MCF 10A (cell line): ENCODE measurements at places on chromosomes 13 and 19. TPM values are rescaled to one million over a fixed set of nuclear protein-coding genes. Genes with fewer than 3 reads are reported as not detected.

C5AR1 gene
- total RNA-seq, result 1.9 and 4.7 TPM in 2 replicates

TNFSF13B gene
- total RNA-seq, result 2.5 and 3.3 TPM in 2 replicates

- no peaks in the 10 kb centered on the region for H3K36me3 ChIP-seq
- no peak overlapping the region for H3K4me3 ChIP-seq
- H3K4me1 ChIP-seq, result peaks cover 6% of the 10 kb centered on the region
- H3K27me3 ChIP-seq, result no peaks in the 10 kb centered on the region
- peak; percentile 92 for DNase-seq
Measured at GRCh38 chr13:45674908-45675307, 27.2 kb upstream of the CBY2 start.

- no peak overlapping the region for H3K27ac ChIP-seq
- H3K4me3 ChIP-seq, result no peak overlapping the region
- no peaks in the 10 kb centered on the region for H3K27me3 ChIP-seq
- H3K4me1 ChIP-seq, result no peaks in the 10 kb centered on the region
Measured at GRCh38 chr13:24247016-24247415, 62.4 kb upstream of the C1QTNF9 start.

LYPD5 gene
- 0.21 and 0.47 TPM in 2 replicates for total RNA-seq

DNA sequence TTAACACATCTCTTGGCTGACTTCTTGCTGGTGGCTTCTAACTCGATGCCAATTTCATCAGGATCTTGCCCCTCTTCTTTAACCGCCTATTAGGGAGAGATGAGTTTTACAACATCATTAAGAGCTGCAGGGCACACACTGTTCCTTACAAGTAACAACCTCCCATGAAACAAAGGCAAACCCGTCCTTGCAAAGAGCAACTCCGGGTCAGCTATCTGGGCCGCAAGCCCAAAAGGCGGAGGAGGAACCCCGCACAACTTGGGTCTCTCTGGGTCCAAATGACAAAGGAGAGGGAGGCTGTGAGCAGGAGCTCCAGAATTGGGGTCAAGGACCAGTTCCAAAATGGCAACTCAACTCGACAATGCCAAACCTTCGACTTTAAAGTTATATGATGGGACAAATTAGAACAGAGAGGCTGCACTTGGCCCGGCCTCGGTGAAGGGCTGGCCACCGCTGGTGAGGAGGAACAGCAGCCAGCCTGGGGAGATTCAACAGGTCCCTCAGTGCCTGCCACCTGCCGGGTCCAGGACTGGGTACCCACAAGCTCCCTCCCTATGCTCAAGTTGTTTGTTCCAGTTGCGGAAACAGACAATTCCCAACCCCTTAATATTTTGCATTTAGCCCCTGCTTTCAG is 1.1 kb downstream of the SAFB2 start:
- peak overlapping the region; percentile 100 for H3K27ac ChIP-seq
- H3K27me3 ChIP-seq, result no peaks in the 10 kb centered on the region
- H3K4me1 ChIP-seq, result peaks cover 36% of the 10 kb centered on the region
- no peak for DNase-seq
- H3K36me3 ChIP-seq, result peaks cover 80% of the 10 kb centered on the region

LILRB5 gene
- total RNA-seq, result not detected in 2 replicates

GRCh38 chr19:18832306-18833140 is 764 bp downstream of the UPF1 start:
- no peaks in the 10 kb centered on the region for H3K27me3 ChIP-seq
- peak overlapping the region; percentile 94 for H3K4me3 ChIP-seq
- DNase-seq, result peak; percentile 44
- H3K36me3 ChIP-seq, result peaks cover 31% of the 10 kb centered on the region
- peaks cover 26% of the 10 kb centered on the region for H3K4me1 ChIP-seq

ZNF177 gene
- 0.79 and 3.0 TPM in 2 replicates for total RNA-seq

PRSS57 gene
- total RNA-seq, result not detected in 2 replicates

- no peak overlapping the region for H3K4me3 ChIP-seq
- H3K36me3 ChIP-seq, result no peaks in the 10 kb centered on the region
- H3K4me1 ChIP-seq, result no peaks in the 10 kb centered on the region
- no peak overlapping the region for H3K27ac ChIP-seq
- H3K27me3 ChIP-seq, result no peaks in the 10 kb centered on the region
- no peak for DNase-seq
Measured at GRCh38 chr19:31546205-31546960, 197.1 kb upstream of the TSHZ3 start.

- no peak overlapping the region for H3K27ac ChIP-seq
- H3K4me3 ChIP-seq, result no peak overlapping the region
- H3K36me3 ChIP-seq, result peaks cover 7% of the 10 kb centered on the region
- DNase-seq, result peak; percentile 51
Measured at GRCh38 chr13:109868578-109869311, 82.4 kb upstream of the IRS2 start.

DNA sequence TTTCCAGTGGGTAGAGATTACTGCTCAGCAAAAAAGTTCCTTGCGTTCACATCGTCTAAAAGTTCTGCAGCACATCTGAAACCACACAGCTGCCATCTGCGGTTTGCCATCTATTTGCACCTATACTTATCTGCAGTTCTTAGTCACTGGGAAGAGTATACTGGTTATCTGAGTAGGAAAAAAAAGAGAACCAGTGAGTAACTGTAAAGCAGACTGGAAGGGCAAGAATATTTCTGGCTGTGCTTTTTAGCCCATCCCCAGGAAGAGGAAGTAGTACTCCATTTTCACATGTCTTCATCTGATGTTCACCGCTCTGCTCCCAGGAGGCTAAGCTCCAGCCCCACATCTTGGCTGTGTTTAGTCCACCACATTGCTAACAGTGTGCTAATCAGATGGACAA is 35.6 kb downstream of the EFNB2 start:
- no peaks in the 10 kb centered on the region for H3K27me3 ChIP-seq
- H3K4me3 ChIP-seq, result no peak overlapping the region
- peaks cover 25% of the 10 kb centered on the region for H3K36me3 ChIP-seq
- H3K27ac ChIP-seq, result peak overlapping the region; percentile 79

RCBTB1 gene
- total RNA-seq, result 16.8 and 17.9 TPM in 2 replicates

GRCh38 chr19:6890938-6891337 is 3.6 kb downstream of the ADGRE1 start:
- peaks cover 67% of the 10 kb centered on the region for H3K27me3 ChIP-seq
- H3K4me1 ChIP-seq, result no peaks in the 10 kb centered on the region
- no peak overlapping the region for H3K4me3 ChIP-seq
- no peak overlapping the region for H3K27ac ChIP-seq

GRCh38 chr19:28873301-28873700 is 339.6 kb downstream of the UQCRFS1 start:
- H3K27me3 ChIP-seq, result no peaks in the 10 kb centered on the region
- H3K4me3 ChIP-seq, result no peak overlapping the region
- H3K4me1 ChIP-seq, result no peaks in the 10 kb centered on the region
- no peak for DNase-seq

DNA sequence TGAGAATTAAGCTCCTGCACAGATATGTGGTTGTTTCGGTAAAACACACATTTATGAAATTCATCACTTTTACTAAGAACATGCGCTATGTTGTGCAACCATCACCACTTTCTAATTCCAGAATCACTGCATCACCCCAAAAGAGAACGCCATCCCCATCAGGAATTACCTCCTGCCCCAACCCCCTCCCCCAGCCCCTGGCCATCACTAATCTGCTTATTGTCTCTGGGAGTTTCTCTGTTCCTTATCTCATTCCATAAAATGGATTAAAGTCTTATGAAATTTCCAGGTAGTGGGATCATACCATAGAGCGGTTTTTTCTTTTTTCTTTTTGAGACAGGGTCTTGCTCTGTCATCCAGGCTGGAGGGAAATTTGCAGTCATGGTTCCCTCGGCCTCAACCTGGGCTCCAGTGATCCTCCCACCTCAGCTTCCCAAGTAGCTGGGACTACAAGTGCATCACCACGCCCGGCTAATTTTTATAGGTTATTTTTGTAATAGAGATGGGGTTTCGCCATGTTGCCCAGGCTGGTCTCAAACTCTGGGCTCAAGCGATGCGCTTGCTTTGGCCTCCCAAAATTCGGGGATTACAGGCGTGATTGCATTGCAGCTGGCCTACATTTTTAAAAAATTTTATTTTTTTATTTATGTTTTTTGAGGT is 3.5 kb downstream of the ZSCAN5B start:
- DNase-seq, result no peak
- H3K27ac ChIP-seq, result no peak overlapping the region
- no peaks in the 10 kb centered on the region for H3K4me1 ChIP-seq
- H3K27me3 ChIP-seq, result no peaks in the 10 kb centered on the region
- no peak overlapping the region for H3K4me3 ChIP-seq

- no peaks in the 10 kb centered on the region for H3K27me3 ChIP-seq
- H3K36me3 ChIP-seq, result peaks cover 23% of the 10 kb centered on the region
- peak; percentile 1 for DNase-seq
- H3K4me1 ChIP-seq, result no peaks in the 10 kb centered on the region
Measured at GRCh38 chr13:110197026-110197425, 109.9 kb downstream of the COL4A1 start.

IZUMO4 gene
- total RNA-seq, result 3.1 and 5.3 TPM in 2 replicates

DNA sequence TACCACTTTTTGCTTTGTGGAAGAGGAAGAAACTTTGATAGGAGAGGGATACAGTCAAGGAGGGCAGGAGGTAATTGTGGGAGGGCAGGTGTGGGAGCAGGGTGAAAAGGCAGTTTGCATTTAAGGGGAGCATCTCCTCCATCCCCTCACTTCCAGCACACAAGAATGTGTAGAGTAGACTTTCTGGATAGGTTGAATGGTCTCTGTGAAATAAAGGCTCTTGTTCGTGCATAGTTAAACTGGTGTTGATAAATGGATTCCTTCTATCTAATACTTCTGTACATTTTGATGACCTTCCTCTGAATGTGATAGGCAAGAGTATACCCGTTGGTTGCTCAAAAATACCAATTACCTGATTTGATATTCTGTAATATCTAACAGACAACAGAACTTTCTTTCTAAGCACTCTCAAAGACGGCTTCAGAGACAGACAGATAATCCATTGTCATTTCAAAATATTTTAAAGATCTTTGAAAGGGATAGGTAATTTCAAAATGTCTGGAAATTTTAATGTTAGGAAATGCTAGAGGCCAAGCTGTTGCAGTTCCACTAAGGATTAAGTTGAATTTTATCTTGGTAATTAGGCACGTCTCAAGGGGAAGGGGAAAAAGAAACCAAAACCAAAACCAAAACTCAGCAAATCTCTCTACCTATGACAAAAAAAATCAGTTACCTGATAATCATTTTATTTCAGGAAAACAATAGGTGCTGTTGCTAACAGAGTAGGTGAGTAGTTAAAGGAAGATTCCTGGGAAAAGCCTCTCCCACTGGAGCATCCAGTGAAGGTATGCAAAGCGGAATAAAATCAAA is 302.6 kb downstream of the COG6 start:
- H3K36me3 ChIP-seq, result no peaks in the 10 kb centered on the region
- no peak for DNase-seq
- H3K27me3 ChIP-seq, result no peaks in the 10 kb centered on the region
- H3K4me1 ChIP-seq, result no peaks in the 10 kb centered on the region
- no peak overlapping the region for H3K27ac ChIP-seq

DNA sequence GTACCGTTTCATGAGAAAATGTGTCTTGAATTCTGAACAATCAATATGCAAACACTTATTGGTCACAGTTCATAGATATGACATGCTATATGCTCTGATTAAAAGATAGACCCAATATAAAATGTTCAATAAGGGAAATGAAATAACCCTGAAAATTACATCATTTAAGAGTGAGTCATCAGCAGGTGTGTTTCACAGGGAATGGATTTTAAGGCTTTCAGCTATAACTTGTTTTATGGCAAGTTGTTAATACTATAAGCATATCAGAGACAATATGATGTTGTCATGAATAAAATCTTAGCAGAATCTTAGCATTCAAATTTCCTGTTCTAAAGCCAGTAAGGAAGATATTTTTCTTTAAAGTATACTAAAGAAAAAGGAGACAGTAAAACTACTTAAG is 483.4 kb upstream of the PCDH9 start:
- peaks cover 7% of the 10 kb centered on the region for H3K4me1 ChIP-seq
- peak overlapping the region; percentile 21 for H3K27ac ChIP-seq
- no peaks in the 10 kb centered on the region for H3K27me3 ChIP-seq
- H3K36me3 ChIP-seq, result no peaks in the 10 kb centered on the region

DNA sequence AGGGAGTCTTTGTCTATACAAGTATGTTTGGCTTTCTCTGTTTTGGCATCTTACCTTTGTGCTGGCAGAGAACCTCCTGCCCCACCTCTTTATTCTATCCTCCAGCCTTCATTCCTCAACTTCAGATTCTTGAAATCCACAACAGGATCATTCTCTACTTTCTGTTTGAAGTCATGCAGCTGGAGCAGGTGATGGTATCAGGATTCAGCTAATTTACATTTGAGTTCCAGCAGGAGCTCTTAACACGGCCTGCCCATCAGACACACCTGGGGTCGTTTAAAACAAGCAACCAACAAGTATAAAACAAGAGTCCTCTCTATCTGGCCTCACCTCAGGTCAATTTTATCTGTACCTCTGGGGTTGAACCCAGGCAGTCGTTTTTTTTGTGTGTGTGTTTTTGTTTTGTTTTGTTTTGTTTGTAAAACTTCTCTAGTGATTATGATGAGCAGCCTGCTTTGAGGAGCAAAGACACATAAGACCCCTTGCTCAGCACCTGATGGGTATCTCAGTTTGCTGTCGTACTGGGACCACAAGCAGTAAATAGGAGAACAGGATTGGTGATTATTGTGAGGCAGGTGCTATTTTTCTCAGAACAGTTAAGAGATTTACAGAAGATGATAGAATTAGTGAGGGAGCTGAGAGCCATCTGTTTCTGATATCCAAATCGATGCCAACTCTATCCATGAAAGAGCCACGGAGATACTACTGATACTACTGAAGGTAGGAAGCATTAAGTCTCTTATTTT is 78.4 kb downstream of the GPC6 start:
- H3K4me1 ChIP-seq, result peaks cover 15% of the 10 kb centered on the region
- H3K27me3 ChIP-seq, result no peaks in the 10 kb centered on the region
- no peak overlapping the region for H3K27ac ChIP-seq
- H3K4me3 ChIP-seq, result no peak overlapping the region

DNA sequence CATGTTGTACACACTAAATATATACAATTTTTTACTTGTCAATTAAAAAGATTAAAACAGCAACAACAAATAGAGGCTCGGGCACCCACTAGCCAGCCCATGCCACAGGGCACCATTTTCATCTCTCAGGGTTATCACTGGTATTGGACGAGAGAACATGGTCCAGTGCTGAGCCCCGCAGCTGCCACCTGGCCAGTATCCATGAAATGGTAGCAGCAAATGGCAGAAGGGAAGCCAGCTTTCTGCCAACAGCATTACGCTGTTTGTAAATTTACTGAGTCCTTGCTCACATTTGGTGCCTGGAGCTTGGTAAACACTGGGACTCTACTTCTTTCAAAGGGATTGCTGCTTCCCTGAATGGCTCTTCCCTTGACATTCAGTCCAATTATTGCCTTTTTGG is 87.9 kb upstream of the WASF3 start:
- H3K4me1 ChIP-seq, result peaks cover 4% of the 10 kb centered on the region
- H3K27ac ChIP-seq, result no peak overlapping the region
- no peaks in the 10 kb centered on the region for H3K36me3 ChIP-seq
- DNase-seq, result no peak
- peaks cover 5% of the 10 kb centered on the region for H3K27me3 ChIP-seq

DNA sequence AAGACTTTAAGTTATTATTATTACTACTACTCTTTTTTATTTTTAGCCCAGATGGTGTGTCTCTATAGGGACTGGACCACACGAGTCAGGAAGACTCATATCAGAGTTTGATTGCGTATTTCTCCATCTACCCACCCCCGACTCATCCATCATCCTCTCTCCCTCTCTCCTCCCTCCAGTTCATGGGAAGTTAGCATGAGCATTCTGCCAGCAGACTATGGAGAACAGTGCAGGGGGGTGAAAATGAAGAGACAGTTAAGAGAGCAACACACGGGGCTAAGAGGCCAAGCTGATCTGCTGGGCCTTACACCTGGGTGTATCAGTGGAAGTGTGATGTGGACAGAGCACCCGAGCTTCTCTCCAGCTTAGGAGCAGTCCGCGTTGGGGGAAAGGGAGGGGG is 95.0 kb downstream of the UQCRFS1 start:
- no peaks in the 10 kb centered on the region for H3K36me3 ChIP-seq
- H3K27ac ChIP-seq, result no peak overlapping the region
- H3K4me1 ChIP-seq, result no peaks in the 10 kb centered on the region
- no peak for DNase-seq
- H3K4me3 ChIP-seq, result no peak overlapping the region
- no peaks in the 10 kb centered on the region for H3K27me3 ChIP-seq

NAA16 gene
- 13.8 and 14.2 TPM in 2 replicates for total RNA-seq
